ENCODE measurements at places on chromosomes 7 and 10. TPM values are rescaled to one million over a fixed set of nuclear protein-coding genes. Genes with fewer than 3 reads are reported as not detected.

GRCh38 chr7:81410471-81411117 is 359.3 kb downstream of the HGF start:
- no peak for DNase-seq

GRCh38 chr10:24874133-24874532 is 78.3 kb downstream of the PRTFDC1 start:
- DNase-seq, result no peak

The PDE6C gene
- polyA plus RNA-seq, result not detected

GRCh38 chr10:120997756-120998155 is 146.6 kb downstream of the WDR11 start:
- DNase-seq, result no peak

DNA sequence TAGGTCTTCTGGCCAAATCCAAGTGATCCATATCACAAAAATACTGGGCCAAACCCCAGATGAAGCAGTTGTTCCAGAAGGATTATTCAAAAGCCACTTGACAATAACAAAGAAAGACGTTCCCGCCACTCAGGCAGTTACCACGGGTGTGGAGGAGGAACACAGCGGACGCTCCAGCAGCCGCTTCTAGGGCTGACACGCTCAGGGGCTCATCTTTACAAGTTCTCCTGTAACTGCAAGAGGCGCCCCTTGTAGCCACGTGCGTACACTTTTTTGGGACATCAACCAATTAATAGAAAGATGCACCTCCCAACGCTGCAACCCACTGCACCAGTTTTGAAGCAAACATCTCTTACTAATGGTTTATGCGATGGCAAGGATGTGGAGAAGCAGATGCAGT is 159.4 kb downstream of the GRID1 start:
- no peak for DNase-seq

- no peak for DNase-seq
Observed at GRCh38 chr7:2645274-2645868, 13.6 kb downstream of the TTYH3 start.

DNA sequence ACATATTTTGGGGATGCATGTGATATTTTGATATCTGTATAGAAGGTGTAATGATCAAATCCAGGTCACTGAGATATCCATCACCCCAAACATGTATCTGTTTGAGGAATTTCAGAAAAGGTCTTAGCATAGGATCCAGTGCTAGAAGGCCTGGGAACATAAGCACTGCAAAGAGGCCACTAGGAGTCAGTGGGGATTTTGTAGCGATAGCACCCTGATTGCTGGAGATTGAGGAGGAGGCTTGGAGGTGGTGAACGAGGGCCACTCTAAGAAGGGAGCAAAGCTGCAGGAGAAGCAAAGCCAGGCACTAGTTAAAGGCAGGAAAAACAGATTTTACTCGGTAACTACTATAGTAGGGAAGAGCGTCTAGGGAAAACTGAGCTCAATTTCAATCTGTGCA is 324.0 kb downstream of the LHFPL3 start:
- DNase-seq, result no peak

DNA sequence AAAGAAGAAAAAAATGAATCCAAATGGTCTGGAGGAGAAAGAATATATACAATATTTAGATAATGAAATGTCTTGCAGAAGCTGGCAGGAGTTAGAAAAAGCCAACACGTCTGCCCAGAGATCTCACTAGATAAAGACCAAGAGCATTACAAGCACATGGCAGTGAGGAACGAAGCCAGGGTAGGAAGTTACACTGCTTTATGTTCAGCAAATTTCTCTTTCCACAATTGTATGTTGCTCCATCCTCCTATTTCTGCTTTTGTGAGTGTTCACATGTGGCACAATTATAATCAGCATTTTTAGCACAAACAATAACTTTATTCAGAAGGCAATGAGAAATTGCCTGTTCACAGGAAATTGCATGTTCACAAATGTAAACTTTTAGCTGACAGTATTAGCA is 53.7 kb downstream of the LRRC17 start:
- no peak for DNase-seq

GRCh38 chr7:30898411-30898810 is 13.2 kb upstream of the AQP1 start:
- DNase-seq, result no peak

The HMX2 gene
- not detected for polyA plus RNA-seq

DNA sequence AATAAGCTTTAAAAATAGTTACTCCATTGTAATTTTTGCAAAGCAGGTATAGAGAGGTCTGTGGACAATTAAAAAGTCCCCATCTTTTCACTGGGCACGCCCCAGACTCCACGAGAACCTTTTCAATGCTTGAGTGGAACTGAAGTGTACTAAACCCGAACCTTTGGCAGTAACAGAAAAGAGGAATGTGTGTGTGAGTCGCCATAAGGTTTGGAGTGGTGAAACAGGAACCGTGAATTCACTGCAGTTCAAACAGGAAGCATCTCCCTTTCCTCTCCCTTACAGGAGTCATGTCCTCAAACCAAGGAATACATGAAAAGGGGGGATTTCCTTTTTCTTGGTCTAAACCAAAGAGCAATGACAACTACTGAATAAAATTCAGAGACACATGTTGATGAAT is 23.2 kb downstream of the NDUFB2 start:
- no peak for DNase-seq

GRCh38 chr10:33798754-33799153 is 464.3 kb upstream of the NRP1 start:
- no peak for DNase-seq

GRCh38 chr10:119933179-119933578 is 40.6 kb downstream of the SEC23IP start:
- DNase-seq, result no peak

- no peak for DNase-seq
Observed at GRCh38 chr10:118960157-118961090, 69.1 kb upstream of the NANOS1 start.

DNA sequence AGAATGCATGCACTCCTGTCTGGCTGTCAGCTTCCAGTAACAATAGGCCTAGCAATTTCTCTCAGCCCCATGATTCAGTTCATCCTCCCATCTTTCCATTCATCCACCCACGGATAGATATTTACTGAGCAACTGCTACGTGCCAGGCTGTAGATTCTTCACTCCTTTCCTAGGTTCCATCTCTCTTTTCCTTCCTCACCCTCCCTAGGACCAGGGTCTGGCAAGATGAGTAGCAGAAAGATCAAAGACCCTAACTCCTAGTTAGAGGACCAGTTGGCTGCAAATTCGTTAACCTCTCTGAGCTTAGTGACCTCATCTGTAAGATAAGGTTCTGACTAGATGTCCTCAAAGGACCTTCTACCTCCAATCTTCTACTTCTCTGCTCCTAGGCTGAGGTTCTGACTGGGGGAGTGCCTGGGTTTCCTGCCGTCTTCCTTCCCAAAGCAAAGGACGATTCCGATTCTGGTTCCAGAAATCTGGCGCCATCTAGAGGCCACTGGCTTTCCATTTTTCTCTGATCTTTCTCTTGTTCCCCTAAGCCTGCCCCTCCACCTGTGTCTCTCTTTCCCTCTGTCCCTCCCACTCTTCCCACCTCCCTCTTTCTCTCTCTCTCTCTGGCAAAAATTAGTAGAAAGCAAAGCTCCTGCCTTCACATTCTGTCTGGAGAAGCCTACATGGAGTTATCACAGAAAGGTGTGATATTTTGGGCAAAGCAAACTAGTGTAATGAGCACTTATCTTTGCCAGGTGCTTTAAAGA is 26.2 kb downstream of the TBATA start:
- peak; percentile 43 for DNase-seq

DNA sequence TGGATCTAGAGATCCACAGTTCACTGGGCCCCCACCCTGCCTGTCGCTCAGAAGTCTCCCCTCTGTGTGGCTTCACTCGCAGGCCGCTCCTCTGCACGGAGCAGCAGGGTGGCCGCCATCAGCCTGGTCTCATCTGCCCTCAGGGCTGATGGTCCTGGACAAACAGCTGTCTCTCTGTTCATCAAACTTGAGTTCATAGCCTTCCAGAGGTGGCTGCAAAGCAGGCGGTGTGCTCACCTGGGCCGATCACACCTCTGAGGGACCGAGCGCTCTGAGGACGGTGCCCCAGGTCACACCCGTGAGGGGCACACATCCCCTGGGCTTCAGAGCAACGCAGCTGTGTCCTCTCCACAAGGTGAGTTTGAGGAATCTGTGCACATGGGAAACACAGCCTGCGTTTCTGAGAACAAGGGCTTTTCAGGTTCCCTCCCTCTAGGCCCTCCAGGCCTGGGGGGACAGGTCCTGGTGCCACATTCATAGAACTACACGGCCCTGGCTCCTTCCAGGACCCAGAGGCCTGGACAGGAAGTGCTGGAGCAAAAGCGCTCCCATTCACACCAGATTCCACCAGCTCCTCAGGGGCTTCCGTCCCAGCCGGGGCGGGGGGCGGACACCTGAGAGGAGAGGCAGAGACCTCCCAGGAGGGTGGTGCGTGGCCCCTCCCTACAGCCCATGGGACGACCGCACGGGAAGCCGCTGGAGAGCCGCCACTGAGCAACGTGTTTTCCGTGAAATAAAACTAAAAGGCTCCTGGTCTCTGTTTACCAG is 31.2 kb upstream of the FAM20C start:
- DNase-seq, result no peak

GRCh38 chr10:126111516-126111915 is 215.2 kb downstream of the FANK1 start:
- DNase-seq, result no peak

DNA sequence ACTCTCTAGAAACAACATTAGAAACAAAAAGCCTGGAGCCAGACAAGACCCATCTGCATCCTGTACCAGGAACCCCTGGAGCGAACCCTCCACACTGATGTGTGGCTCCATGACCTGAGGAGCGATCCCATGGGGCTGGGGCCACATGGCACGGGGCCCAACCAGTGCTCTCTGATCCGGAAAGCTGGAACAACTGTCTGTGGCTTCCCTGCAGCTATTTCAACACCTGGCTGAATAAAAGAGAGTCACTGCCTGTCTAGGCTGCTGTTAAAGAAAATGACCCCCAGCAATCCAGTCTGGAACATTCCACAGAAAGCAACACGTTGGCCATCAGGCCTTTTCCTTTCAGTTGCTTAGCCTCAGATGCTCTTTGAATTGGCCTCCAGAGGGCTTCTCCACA is 20.9 kb downstream of the UROS start:
- DNase-seq, result no peak

The LIPF gene
- not detected for polyA plus RNA-seq

GRCh38 chr10:117590101-117590875 is 47.7 kb downstream of the EMX2 start:
- no peak for DNase-seq

DNA sequence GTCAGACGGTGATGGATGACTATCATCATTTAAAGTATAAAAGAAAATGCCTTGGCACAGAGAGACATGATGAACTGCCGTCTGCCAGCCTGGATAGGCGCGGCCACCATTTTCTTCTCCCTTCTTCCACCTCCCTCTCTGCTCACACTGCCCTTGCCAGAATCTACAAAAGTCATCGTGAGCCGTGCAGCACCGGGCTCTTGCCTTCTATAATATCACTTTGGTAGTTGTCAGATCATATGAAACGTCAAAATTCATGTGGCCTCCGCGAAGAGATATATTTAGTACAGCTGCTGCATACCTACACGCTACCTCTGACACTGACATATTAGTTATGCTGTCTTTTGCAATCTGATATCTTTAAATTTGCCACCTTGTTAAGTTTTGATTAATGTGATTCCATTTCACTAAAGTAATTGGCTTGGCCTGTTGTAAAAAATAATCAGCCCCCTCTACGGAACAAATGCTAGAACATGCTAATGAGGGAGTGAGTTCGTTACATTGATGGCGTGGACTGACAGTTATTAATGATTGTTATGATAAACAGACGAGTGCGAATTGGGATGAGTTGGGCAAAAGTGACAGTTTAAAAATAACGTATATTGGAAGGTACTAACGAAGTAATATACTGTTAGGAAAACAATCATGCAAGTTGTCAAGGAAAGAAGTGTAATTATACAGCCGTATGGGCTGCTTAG is 214.9 kb downstream of the LRMDA start:
- DNase-seq, result no peak

DNA sequence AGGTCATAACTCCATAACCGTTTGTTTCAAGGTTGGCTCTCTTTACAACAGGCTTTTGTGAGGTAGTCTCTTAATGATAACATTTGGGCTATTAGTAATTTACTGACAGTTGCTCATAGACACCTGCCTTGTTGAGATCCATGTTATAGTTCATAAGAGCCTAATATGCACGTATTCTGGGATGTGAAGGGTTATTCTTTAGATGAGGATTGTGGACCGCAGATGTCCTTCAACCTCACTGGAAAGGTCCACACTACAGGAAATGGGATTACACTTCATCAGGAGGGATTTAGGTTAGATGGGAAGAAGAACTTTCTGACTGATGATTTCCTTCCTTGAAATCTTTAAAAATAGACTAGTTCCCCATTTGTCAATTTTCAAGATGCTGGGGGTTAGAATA is 62.8 kb downstream of the SAMD9 start:
- DNase-seq, result no peak

The SFRP4 gene
- polyA plus RNA-seq, result not detected

The ZNF736 gene
- 4.3 TPM for polyA plus RNA-seq

All from CD4-positive, alpha-beta memory T cell (primary cell).